ENCODE measurements at places on chromosomes 16 and 17.

- H3K27ac ChIP-seq: no peak overlapping the region
- DNase-seq: no peak
- H3K36me3 ChIP-seq: no peaks in the 10 kb centered on the region
- peaks cover 14% of the 10 kb centered on the region for H3K4me1 ChIP-seq
- no peak overlapping the region for H3K4me3 ChIP-seq
- H3K27me3 ChIP-seq: no peaks in the 10 kb centered on the region
Measured at GRCh38 chr17:68296217-68297191, 5.2 kb downstream of the ARSG start.

DNA sequence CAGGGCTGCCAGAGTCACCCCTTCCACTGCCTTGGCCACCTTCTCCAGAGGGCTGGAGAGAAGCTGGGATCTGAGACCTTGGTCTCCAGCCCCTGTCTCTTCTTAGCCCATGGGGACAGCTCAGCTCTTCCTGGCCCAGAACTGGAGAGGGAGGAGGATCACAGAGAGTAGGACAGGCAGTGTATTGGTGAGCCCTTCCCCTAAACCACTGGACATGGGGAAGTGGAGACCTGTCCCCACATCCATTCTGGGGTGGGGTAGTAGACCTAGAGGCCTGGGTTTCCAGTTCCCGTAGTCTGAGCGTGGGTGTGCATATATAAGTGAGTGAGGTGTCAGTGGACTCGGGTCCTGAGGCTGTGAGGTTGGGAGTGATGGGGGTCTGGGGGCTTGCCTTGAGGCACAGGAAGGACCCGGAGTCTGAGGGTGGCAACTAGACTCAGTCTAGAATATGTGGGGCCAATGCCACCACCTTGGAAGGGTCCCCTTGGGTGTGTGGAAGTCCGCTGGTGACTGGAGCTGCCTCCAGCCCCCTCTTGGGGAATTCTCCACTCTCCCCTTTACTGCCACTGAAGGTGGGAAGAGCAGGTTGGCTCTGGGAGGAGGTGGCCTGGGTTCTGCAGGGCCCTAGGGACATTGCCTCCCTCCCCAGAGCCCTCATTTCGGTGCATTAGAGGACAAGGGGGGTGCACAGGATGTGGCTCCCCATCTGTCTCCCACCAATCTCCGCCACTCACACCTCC, 19.9 kb downstream of the GJD3 start:
- DNase-seq: no peak
- H3K36me3 ChIP-seq: no peaks in the 10 kb centered on the region
- peaks cover 49% of the 10 kb centered on the region for H3K4me1 ChIP-seq
- H3K27ac ChIP-seq: peak overlapping the region; percentile 91
- H3K4me3 ChIP-seq: peak overlapping the region; percentile 94

- peaks cover 13% of the 10 kb centered on the region for H3K4me1 ChIP-seq
- H3K36me3 ChIP-seq: no peaks in the 10 kb centered on the region
- no peak for DNase-seq
- H3K4me3 ChIP-seq: no peak overlapping the region
Measured at GRCh38 chr17:48995304-48995973, 1.7 kb upstream of the IGF2BP1 start.

DNA sequence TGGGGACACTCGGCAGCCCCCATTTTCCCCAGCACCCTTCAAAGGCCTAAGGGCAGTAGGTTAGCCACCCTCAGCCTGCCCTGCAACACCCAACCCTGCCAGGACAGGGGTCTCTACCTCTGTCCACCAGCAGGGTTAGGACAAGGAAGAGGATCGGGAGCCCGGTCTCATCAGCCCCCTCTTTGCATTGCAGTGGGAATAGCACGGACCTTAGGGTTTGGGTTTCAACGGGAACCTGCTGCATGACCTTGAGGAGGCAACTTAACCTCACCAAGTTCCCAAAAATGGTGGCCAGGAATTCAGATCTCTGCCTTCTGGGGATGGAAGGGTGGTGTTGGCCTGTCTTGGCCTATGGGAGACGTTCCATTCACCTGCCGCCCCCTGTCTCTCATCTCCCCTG, 20.2 kb upstream of the SPPL2C start:
- no peak for DNase-seq
- H3K27ac ChIP-seq: no peak overlapping the region
- H3K4me3 ChIP-seq: no peak overlapping the region
- H3K36me3 ChIP-seq: no peaks in the 10 kb centered on the region

DNA sequence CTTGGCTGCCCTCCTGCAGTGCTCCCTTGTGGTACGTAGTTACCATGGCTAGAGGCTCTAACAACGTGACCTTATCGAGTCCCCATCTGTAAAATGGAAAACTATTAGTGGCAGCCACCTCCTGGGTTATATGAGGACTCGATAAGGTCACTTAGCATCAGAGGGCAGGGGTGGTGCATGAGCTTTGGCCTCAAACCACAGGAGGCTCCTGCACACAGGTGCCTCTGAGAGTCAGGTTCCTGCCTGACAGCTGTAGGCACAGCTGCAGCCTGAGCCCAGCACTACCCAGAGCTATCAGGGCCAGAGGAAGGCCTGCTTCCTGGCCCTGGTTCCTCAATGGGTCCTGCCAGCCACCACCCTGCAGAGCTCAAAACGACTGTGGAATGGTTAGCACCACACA, 57.2 kb upstream of the SEC14L1 start:
- H3K36me3 ChIP-seq: no peaks in the 10 kb centered on the region
- DNase-seq: no peak
- H3K4me3 ChIP-seq: no peak overlapping the region
- H3K27ac ChIP-seq: no peak overlapping the region

- no peak overlapping the region for H3K27ac ChIP-seq
- H3K4me1 ChIP-seq: no peaks in the 10 kb centered on the region
- peaks cover 6% of the 10 kb centered on the region for H3K27me3 ChIP-seq
- no peaks in the 10 kb centered on the region for H3K36me3 ChIP-seq
Measured at GRCh38 chr17:45775576-45776011, 8.5 kb upstream of the CRHR1 start.

Measured in thoracic aorta (tissue), 2 donors.